ENCODE measurements at places on chromosomes 13 and 19. TPM values are rescaled to one million over a fixed set of nuclear protein-coding genes. Genes with fewer than 3 reads are reported as not detected.
A peak's percentile ranks its signal among the peaks of the same experiment; 100 is the strongest.

- no peak for DNase-seq
Measured at GRCh38 chr19:56145698-56146097, 4.6 kb downstream of the ZNF444 start.

- DNase-seq = no peak
Measured at GRCh38 chr13:107065036-107065435, 497.1 kb upstream of the ARGLU1 start.

GRCh38 chr13:50587645-50588373 lies 255.7 kb downstream of the DLEU7 start:
- peak; percentile 20 for DNase-seq

DNA sequence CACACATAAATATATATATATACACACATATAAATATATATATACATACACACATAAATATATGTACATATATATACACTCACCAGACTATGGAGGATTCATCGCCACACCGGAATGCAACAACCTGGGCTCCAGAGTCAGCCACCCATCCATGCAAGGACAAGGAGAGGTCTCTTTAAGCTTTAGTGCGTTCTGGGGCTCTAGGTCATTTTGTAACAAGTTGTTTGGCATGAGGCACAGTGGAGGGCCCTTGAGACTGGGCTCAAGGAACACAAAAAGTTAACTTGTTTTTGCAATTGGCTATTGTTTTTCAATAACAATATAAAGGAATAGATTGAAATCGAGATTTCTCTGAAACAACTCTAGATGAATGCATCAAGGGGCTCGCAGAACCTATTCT lies 4.9 kb upstream of the ZNF90 start:
- no peak for DNase-seq

DNA sequence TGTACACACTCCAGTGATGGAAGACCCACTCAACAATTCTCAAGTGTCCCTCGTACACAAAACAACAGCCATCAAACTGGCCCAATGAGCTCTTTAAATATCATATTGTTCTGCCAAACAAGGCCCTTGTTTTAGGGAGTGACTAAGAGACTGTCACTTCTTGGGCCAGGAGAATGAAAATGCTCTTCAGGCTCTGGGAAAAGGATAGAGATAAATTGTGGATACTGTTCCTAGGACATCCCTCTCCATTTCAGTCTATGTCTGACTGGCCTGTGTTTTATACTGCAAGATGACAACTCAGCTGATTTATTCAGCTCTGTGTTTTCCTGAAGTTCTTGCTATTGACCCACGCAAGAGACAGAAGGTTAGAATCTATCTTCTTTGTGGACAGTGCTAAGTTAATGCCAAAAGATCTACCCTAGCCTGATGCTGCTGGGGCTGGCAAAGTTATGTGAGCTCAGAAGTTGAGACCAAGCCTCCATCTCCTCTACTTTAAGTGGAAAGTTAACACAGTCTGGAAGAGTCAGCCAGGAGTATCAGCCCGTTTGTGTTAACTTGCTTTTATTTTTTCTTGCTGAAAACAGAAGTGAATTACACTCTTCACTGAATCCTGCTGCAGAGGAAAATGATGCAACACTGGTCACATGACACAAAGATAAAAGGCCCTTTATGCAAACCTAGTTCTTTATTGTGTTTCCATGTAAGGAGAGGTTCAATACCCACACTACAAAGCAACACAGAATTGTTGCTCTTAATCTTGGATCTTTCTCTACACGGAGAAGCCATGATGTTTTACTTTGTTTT lies 14.6 kb downstream of the FRY start:
- no peak for DNase-seq

GRCh38 chr13:19062801-19063200 lies 118.8 kb downstream of the TUBA3C start:
- DNase-seq = no peak

Gene MYPOP
- 2.3 TPM for total RNA-seq

- no peak for DNase-seq
Measured at GRCh38 chr13:105084931-105085330, 1450.5 kb downstream of the EFNB2 start.

DNA sequence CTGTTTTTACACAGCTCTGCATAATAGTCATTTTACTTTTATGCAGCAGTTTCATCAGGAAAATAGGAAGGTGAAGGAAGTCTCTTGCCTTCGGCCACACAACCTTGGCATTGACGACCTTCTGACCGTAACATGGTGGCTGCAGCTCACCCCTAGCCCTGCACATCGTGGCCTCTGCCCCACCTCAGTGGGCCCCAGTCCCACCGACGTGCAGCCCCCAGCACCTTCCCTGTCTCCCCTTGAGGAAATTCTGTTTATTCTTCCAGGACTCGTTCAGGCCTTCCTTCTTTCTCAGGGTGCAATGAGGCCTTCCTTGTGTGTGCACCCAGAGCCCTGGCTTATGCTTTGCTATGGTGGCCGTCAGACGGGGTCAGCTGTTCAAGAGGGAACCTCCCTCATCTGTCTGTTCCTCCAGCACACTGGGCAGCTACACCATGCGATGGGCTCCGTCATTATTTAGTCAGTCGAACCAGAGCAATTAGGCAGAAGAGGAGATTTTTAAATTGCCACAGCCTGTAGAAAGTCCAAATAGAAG lies 33.3 kb downstream of the TMEM255B start:
- DNase-seq = no peak

DNA sequence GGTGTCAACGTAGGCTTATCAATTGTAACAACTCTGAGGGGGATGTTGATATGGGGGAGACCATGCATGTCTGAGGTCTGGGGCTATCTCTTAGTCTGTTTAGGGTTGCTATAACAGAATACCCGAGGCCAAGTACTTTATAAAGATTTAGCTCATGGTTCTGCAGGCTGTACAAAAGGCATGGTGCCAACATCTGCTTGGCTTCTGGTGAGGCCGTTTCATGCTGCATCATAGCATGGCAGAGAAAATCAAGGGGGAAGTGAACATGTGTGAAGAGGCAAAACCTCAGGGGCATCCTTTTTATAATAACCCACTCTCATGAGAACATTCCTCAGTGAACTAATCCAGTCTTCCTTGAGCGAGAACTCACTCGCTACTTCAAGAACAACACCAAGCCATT lies 353.8 kb downstream of the ENOX1 start:
- no peak for DNase-seq

Gene PRODH2
- not detected for total RNA-seq

DNA sequence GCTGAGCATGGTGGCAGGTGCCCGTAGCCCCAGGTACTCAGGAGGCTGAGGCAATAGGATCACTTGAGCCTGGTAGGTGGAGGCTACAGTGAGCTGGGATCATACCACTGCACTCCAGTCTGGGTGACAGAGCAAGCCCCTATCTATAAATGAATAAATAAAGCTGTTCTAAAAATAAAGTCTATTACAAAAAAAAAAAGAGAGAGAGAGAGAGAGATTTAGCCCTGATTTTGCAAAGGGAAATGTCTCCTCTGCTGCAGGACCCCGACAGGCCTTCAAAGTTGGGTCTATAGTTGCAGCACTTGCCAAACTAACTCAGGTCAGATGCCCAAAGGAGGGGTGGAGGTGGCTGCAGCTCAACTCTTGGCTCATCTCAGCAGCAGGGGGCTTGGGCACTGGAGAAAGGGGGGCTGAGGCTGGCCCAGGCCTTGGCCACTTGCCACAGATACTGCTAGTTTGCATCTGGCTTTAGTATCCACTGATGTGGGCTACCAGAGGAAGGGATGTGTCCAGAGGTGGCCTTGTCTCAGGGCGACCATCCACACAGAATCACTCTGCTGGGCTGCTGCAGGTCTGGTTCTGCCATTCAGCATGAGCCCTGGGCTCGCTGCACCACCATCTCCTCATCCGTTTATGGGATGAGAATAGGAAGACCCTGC lies 30.8 kb upstream of the AKT2 start:
- DNase-seq = no peak

DNA sequence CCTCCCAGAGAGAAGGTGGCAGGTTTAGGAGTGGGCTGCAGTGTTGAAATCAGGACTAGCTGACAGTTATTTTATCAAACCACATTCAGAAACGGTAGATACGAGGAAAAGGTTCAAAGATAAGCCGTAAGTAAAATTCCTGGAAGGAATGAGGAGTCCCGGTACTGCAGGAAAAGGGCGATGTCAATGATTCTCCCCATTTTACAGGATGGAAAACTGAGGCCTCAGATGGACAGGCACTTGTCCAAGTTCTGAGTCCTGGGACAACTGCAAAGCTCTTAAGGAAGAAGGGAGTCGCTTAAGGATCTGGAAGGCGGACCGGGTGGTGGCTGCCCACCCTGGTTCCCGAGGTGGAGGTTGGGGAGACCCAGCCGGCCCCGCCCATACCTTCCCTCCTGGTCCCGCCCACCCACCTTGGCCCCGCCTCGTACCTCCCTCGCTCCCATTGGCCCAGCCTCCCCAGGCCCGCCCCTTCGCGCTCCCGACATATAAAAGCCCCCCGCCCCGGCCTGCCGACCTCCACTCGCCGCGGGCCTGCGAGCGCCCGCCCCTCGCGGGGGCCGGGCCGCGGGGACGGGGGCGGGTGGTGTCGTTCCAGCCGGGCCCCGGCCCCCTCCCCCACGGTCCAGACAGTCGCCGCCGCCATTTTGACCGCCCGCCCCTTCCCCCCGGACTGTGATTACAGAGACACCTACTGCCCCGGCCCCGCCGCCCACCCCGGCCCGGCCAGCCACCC lies 603 bp downstream of the RFX1 start:
- DNase-seq = peak; percentile 94

GRCh38 chr13:106117035-106117434 lies 418.4 kb downstream of the EFNB2 start:
- DNase-seq = no peak

- peak; percentile 79 for DNase-seq
Measured at GRCh38 chr19:36151144-36152018, 866 bp downstream of the COX7A1 start.

DNA sequence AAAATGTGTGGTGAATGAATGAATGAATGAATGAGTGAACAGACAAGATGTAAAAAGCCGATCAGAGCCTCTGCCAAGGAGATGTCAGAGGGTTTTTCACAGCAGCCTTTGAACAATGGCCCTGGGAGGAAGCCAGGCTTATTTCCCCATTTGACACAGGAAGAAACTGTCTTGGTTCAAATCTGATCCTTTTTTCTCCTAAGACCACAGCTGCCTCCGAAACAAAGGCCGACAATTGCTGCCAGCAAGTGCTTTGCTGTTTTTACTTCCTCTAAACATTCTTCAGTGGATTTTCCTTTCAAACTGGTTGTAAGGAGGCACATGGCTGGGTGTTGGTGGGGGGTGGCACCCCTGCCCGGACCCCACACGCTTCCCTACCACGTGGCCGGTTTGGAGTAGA lies 44.2 kb upstream of the HOMER3 start:
- DNase-seq = peak; percentile 45

DNA sequence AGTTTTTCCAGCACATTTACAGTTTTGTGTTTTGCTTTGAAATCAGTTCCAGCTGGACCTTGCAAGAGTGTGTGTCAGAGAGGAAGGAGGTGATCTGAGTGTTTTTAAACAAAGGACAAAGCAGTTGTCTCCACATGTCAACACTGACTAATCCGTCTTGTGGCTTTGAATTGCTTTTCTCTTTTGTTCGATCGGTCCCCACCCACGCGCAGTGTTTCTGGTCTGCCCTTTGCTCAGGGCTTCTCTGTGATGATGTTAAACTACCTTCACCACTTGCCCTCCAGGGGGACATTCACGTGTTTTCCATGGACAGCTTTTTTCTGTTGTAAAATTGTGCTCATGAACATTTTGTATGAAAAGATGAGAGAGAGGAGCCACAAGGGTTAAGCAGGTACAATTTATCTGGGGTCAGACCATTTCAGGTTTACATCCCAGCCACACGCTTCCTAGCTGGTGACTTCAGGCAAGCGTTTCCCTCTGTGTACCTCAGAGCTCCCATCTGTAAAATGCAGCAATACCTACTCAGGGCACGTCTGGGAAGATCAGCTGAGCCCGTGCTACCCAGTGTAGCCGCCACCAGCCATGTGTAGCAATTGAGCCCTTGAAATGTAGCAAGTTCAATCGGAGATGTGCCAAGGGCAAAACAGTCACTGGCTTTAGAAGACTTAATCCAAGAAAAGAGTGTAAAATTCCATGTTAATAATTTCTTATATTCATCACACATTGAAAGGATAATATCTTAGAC lies 13.5 kb upstream of the PLA2G4C start:
- DNase-seq = no peak

GRCh38 chr19:32540621-32541020 lies 40.4 kb upstream of the PDCD5 start:
- no peak for DNase-seq

Data from upper lobe of left lung (tissue), 6 donors.